Fibroblast of skin of left biceps (primary cell): ENCODE measurements at places on chromosomes 12 and 14.

DNA sequence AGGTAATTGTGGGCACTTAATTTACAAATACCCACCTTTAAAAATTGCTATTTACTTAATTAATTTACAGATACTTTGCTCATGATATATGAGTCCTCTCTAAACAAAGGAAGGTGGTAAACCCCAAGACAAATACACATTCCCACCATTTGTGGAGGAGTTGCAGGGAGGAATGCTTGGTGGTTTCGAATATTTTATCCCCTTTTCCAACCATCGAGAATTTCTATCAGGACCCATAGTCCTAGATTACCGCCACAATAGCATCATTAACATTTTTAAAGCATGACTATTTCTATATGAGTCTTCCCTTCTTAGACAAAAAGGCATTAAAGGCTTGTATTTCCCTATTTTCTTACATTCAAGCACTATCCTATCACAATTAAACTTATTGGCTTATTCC lies 34.2 kb upstream of the PLEKHA5 start:
- DNase-seq, result no peak

DNA sequence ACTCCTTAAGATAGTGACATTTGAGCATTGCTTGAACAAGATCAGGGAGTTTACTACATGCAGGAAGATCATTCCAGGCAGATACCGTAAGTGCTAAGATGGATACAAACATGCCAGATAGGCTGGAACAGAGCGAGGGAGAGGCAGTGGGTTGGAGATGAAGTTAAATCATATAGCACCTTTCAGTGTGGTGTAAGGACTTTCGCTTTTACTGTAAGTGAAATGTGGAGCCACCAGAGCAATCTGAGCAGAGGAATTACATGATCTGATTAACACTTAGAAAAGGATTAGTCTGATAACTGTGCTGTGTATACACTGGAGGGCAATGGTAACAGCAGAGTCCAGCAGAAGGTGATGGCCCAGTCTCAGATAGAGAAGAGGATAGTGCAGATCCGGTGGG lies 163.0 kb upstream of the SSTR1 start:
- no peak for DNase-seq

DNA sequence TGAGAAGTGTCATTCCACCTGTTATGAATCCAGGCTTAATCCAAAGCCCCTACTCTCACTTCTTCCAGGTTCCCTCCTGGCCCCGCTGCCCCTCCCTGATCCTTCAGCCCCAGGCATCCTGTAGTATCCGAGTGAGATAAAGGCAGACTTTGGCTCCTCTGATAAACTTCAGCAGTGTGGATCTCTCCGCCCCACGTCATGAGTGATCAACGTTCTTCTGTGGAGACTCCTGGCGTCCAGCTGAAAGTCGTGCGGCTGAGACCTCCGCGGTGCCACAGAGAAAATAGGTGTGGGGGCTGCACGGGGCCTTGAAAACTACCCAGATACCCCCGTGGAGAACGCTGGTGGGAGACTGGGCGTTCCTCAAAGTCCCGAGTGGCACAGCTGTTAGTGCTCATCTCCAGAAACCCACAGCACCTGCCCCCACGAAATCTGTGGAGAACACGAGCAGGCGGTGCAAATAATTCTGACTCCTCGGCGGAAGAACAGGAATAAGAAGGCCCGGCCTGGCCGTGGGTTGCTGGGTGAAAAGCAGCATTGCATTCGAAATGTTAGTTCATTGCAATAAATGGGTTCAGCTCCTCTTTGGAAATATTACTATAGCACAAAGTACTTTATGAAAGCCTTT lies 180.0 kb upstream of the RGS6 start:
- no peak for DNase-seq

DNA sequence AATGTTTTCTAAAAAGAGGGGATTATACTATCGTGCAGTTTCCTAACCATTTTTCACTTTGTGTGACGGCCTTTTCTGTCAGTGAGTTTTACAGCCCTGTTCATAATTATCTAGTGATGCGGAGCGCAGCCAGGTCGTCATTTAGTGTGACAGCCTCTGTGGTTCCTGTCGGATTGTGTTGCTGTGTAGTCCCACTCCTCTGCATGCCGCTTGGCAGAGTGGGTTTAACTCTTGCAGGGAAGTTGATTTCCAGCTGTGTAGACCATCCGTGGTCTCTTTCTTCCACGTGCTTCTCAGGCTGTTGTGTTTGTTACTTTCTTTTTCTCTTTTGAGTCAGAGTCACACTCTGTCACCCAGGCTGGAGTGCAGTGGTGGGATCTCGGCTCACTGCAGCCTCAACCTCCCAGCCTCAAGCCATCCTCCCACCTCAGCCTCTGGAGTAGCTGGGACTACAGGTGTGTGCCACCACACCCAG lies 8.6 kb downstream of the RAN start:
- DNase-seq, result no peak

- no peak for DNase-seq
Measured at GRCh38 chr12:99997806-99998205, 13.1 kb upstream of the ANKS1B start.

GRCh38 chr14:105375635-105376057 lies 22.7 kb upstream of the TEX22 start:
- no peak for DNase-seq

DNA sequence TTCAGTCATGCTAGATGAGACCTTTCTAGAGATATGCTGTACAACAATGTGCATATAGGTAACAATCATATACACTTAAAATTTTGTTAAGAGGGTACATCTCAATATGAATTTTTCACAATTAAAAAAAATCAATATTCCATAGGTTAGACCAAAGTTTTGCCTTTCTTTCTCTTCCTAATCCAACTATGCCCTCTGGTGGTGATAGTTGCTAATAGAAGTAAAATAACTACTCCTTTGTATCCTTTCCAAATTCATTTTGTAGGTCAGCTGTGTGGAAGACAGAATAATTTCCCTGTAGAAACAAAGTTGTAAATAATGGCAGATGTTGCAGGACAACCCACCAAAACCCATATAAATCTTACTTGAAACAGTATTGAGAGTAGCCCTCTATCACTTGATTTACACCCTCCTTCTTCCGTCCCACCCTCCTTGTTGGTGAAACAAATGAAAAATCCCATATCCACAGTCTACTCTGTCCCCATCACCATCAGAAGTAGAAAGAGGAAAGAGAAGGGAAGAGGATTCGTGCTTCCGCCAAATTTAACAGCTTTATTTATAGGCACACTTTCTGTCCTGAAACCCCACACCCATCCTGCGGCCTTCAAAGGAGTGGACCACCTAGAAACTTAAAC lies 34.2 kb upstream of the KICS2 start:
- DNase-seq, result peak; percentile 25

DNA sequence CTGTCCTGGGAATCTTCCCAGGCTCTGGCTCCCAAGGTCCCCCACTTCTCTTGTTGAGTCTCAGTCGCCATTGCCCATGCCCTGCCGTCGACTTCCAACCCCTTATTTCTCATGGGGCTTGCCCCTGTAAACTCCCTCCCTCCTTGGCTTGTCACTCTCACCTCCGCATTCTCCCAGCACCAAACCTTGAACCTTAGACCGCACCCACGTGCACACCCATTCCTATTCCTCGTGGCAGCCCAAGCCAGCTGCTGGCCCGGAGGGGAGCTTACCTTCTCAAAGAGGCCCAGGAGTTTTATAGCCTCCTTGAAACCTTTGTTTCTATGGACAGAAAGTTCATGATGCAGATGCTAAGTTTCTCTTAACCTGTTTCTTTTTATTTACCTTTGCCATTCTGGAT lies 4.6 kb downstream of the JDP2 start:
- no peak for DNase-seq

DNA sequence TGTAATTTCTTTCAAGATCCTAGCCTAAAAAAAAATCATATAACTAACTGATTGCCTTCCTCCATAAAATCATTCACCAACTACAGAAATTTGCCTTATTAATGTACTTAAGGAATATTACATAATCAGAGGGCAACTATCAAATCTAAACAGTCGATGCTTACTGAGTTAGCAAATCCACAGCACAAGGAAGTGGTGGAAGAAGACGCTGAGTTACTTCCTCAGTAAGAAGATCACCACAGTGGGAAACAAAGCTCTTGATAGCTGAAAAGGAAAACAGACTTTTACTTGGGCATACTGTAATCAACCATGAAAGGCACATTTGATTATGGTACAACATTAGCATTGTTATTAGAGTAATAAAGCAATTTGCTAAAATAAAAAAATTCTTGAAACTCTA lies 48.7 kb downstream of the HEATR5A start:
- DNase-seq, result no peak

GRCh38 chr14:33052943-33053342 lies 114.3 kb downstream of the NPAS3 start:
- DNase-seq, result no peak

DNA sequence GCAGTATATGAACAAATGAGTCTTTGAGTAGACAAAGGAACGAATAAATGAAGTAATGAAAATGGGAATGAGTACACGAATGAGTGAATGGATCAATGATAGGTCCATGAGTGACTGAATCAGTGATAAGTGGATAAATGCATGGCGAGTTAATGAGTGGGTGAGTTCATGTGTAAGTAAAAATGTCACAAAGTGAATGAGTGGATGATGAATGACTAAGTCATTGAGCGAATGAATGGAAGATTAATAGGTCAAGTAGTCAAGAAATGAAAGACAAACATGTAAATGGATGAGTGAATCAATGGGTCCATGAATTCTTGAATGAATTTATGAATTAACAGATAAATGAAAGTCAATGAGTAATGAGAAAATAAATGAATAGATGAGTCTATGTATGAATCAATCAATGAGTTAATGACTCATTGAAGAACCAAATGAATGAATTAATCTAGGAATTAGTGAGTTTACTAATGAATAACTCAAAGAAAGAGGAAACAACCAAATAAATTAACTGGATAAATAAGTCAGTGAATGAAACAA lies 97.3 kb upstream of the RTL1 start:
- DNase-seq, result no peak

- no peak for DNase-seq
Measured at GRCh38 chr14:77265561-77266335, 5.3 kb downstream of the NGB start.

GRCh38 chr12:71626768-71627167 lies 36.9 kb downstream of the ZFC3H1 start:
- peak; percentile 6 for DNase-seq

DNA sequence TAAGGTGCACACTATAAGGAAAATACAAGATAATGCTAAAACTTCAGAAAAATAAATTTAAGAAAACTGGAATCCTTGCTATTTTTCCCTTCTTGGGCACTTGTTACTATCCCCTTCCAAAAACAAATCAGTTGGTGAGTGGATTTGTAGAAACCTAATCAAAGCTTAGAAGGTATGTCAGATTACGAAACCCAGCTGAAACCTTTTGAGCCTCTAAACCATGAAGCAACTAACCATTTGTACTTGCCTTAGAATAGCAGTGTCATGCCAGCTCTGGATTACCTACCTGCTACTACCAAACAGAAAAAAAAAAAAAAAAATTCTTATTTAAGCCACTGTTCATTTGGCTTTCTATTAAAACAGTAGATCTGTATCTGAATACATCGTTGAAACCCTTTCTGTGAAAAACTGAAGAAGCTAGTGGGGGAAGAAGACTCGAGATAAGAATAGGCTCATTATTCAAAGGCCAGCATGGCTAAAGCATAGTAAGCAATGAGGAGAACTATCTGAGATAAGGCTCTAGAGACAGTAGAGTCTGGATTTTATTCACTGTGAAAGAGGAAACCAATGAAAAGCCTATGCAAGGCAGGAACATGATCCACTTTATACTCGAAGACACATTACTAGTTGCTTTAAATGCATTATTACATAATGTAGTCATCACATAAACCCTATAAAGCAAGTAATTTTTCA lies 30.2 kb downstream of the OSBPL8 start:
- no peak for DNase-seq

DNA sequence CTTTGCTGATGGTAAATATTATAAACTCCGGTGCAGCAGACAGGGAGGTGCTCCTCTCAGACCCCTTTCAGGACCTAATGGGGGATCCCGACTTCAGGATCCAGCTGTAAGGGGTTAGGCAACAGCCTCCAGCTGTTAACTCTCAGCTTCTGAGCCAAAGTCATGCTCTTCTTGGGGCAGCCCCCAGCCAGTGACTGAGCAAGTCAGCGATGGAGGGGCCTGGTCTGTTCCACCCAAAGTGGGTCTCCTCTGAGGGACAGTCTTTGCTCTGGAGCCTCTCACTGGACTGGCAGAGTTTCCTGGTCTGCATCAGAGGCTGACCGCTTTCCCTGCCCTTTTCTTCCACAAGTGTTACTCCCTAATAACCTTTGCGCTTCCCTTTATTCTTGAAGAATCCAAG lies 184.2 kb upstream of the DIO3 start:
- no peak for DNase-seq

GRCh38 chr14:73287071-73287470 lies 49.8 kb downstream of the PAPLN start:
- DNase-seq, result no peak

- DNase-seq, result no peak
Measured at GRCh38 chr14:99995700-99996356, 69.4 kb upstream of the EVL start.
